ENCODE measurements at places on chromosomes 5 and 9. TPM values are rescaled to one million over a fixed set of nuclear protein-coding genes. Genes with fewer than 3 reads are reported as not detected.

IL13 gene
- not detected for total RNA-seq

FAM153A gene
- 4.3 TPM for total RNA-seq

TRAF1 gene
- total RNA-seq, result 1.5 TPM

CA9 gene
- total RNA-seq, result 0.76 TPM

SOHLH1 gene
- not detected for total RNA-seq

CCNH gene
- 50.1 TPM for total RNA-seq

GFRA3 gene
- total RNA-seq, result 0.83 TPM

PLK2 gene
- 229 TPM for total RNA-seq

TMEM174 gene
- total RNA-seq, result not detected

RASGRF2 gene
- total RNA-seq, result 26.3 TPM

SLC2A8 gene
- 13.1 TPM for total RNA-seq

RNF180 gene
- total RNA-seq, result 2.4 TPM

DMRT3 gene
- not detected for total RNA-seq

SPATA31D1 gene
- not detected for total RNA-seq

KIF4B gene
- total RNA-seq, result not detected

SMIM27 gene
- 4.4 TPM for total RNA-seq

GLDC gene
- 5.1 TPM for total RNA-seq

PDGFRB gene
- total RNA-seq, result not detected

FGF18 gene
- total RNA-seq, result 0.61 TPM

KIF24 gene
- total RNA-seq, result 4.1 TPM

LCN9 gene
- total RNA-seq, result not detected
